ENCODE measurements at places on chromosomes 3 and 15.

DNA sequence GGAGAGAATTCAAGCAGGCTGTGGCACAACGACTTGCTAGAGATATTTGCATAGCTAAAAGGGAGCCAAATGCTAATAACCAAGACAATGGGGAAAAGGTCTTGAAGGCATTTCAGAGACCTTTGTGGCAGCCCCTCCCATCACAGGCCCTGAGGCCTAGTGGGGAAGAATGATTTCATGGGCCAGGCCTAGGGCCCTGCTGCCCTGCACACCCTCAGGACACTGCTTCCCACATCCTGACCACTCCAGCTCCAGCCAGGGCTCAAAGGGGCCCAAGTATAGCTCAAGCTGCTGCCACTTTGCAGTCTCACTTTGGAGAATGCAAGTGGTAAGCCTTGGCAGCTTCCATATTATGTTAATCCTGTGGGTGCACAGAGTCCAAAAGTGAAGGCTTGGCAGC, 21.5 kb upstream of the PTPN23 start:
- no peak for DNase-seq

DNA sequence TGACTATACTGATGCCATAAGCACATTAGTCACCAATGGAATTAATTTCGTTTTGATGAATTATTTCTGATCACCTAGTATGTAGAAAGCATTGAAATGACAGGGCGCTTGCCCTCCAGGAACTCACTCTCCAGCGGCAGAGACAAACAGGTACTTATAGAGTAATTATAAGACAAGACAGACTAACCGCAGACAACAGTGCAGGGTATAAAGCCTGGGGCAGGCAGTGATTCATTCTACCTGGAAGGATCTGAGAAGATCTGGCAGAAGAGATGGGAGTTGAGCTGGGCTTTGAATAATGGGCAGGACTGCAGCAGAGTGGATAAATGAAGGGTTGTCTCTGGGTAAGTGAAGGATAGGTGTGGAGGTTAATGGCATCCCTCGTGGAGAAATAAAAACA, 331.8 kb downstream of the FGF12 start:
- no peak for DNase-seq

GRCh38 chr3:169597083-169597609, 66.4 kb downstream of the MECOM start:
- DNase-seq: no peak

DNA sequence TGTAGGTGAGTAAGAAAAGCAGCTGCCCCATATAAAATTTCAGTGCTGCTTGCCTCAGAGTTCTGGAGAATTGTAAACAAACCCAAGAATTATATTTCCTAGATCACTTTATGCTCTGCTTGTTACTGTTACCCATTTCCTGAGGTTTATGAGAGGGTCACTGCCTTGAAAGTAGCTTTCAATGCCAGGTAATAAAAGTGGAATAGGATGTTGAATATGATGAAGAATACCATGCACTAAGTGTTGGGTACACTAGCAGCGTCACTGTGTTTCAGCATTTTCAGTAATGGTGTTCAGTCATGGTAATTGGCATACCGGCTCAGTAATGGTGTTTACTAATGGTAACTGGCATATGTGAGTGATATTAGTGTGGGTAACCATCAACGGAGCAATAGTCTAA, 449.8 kb upstream of the TPRG1 start:
- no peak for DNase-seq

GRCh38 chr3:17795711-17796110, 53.3 kb upstream of the TBC1D5 start:
- no peak for DNase-seq
